GM13976 (cell line): ENCODE measurements at places on chromosomes 13 and 19.

DNA sequence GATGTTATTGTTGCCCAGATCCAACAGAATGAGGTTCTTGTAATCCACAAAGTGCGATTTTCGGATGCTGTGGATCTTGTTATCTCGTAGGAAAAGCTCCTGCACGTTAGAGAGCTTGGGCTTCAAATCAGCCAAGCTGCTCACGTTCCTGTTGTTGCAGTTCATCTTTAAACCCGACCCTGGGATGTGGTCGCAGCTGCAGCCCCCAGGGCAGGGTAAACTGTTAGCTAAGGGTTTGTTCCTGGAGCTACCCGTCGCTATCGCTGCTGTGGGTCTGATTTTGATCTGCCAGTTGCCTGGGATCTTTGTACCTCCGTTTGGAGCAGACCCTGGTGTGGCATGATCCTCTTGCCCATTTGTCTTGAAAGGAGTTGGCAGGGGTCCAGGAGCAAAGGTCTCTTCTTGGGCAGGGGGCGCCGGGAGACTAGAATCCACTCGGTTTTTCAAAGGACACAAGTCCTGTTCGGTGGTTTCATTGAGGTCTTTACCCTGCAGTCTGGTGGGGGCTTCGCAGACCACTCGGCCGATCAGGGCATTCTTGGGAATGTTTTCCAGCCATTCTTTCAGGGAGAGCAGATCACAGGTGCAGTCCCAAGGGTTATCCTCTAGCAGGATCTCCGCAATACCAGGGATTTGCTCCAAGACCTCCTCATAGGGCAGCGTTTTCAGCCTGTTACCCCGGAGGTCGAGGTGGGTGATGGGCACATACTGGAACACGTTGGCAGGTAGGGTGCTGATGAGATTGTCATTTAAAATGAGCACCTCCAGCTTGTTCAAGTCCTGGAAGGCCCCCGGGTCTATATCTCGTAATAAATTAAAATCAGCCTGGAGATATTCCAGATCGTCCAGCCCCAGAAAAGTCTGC lies 1.8 kb downstream of the SLITRK1 start:
- no peak for DNase-seq

DNA sequence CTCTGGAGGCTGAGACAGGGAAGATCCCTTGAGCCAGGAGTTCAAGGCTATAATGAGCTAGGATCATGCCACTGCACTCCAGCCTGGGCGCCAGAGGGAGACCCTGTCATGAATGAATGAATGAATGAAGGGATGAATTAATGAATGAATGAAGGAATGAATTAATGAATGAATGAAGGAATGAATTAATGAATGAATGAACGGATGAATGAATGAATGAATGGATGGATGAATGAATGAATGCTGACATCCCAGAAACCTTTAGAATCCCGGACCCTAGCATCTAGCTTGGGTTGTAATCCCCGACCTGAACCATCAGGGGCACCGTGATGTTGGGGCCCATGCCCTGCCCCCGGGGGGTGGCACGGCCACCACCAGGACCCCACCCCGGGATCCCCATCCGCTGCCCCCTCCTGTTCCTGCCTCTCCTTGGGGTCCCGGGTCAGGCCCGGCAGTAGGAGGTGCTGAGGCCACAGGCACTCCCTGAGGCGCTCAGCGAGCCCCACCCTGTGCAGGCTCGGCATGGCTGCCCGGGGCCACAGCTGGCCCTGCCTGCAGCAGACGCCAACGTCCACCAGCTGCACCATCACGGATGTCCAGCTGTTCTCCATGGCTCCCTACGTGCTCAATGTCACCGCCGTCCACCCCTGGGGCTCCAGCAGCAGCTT lies 3.4 kb downstream of the EBI3 start:
- no peak for DNase-seq

GRCh38 chr13:109672545-109672944 lies 113.8 kb downstream of the IRS2 start:
- no peak for DNase-seq

- DNase-seq: no peak
Observed at GRCh38 chr19:38250821-38251563, 5.2 kb downstream of the PPP1R14A start.

DNA sequence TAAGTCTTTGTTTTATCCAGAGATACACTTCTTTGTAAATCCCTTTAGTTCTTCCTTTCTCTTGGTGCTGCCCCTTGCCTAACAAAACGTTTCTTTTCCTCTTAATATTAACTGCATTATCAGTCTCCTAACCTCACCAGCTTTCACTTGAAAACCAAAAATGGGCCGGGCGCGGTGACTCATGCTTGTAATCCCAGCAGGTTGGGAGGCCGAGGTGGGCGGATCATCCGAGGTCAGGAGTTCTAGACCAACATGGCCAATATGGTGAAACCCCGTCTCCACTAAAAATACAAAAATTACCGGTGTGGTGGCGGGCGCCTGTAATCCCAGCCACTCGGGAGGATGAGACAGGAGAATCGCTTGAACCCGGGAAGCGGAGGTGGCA lies 329.8 kb upstream of the MIR17HG start:
- no peak for DNase-seq

DNA sequence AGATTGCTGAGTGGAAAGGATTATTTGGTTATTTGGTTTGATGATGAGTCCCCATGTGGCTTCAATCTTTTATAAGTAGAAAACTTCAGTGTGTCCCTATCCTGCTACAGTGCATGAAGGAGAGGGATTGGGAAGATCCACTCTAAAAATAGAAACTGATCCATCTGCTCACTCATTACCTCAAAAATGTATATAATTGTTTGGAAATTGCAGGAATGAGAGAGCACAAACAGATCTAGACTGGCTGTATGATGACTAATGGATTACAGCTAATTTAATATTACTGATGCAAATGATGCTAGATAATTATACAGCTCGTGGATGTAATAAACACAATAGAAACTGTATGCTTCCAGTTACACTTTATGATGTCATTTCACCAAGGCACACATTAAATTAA lies 625.3 kb upstream of the PRR20A start:
- no peak for DNase-seq

GRCh38 chr13:43293986-43294385 lies 270.6 kb downstream of the DNAJC15 start:
- no peak for DNase-seq

DNA sequence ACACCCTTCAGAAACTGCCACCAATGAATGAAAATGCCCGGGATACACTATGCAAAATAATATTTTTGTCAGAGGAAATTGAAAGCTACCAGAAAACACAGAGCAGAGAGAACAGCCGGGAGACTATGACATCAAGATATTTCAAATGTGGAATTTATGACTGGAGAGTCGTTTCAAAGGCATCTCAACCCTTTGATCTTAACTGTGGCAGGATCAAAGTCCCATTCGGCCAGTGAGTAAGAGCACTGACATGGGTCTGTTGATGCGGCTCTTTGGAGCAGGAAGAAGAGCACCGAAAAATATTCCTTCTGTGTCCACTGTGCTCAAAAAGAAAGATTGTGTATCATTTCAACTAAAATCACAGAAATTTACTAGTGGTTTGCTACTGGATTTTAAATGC lies 201.9 kb downstream of the RFC3 start:
- DNase-seq: no peak

GRCh38 chr13:95073747-95074311 lies 227.4 kb downstream of the ABCC4 start:
- no peak for DNase-seq

DNA sequence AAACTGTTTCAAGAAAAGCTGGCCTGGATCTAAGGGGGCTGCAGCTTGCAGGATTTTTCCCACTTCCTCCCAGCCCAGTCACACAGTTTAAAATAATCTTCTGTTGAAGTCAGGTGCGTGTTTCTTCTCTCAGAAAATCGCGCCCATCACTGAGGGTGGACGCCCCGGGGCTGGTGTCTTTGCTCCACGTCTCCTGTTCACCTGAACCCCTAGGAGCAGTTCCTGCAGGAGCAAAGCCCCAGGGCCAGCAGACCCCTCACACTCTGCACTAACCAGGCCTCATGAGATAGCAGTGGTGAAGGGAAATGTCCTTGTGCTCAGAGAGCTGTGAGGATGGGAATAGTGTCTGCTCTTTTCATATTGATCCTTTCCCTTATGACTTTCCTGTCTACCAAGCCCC lies 920 bp upstream of the SIGLEC7 start:
- DNase-seq: no peak

DNA sequence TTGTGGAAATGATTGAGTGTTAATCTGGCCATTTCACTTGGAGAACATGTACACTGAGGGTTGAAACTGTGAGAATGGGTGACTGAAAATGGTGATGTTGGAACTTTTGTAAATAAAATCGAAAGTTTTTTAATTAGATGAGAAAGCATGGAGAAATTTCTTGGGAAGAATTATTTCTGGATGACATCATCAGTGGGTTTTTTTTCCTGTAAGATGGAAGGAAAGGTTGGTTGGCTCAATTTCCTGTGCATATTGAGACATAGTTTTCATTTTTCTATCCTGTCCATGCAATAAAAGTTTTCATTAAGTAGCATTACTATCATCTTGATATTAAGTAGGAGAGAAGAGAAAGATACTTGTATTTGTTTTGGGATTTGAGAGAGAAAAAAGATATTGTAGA lies 120.6 kb upstream of the HTR2A start:
- no peak for DNase-seq

DNA sequence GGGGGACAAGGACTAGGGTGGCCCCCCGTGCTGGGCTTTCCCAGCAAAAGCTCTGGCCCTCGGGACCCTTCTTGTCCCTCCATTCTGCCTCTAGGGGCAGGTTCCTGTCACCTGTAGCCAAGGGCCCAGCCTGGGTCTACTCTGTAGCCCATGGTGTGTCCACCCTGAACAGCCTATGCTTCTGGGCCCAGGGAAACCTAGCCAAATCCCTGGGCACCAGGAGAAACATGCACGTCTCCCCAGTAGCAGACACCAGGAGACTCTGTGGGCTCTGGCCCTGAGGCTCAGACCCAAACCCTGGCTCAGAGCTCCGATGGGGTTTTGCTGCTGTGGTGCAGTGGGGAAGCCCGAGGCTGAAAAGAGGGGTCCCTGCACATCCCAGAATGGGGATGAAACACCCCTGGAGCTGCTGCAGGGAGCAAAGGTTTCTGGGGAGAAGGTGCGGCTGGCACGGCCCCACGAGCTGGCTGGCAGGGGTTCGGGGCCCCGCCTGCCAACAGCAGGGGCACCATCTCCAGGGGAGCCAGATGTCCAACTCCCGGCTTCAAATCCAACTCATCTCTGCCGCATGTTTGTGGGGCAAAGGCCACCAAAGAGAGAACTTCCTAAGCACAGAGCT lies 18.2 kb downstream of the CEBPG start:
- no peak for DNase-seq

- DNase-seq: peak; percentile 77
Observed at GRCh38 chr19:49326165-49326704, 1.2 kb upstream of the SLC6A16 start.

DNA sequence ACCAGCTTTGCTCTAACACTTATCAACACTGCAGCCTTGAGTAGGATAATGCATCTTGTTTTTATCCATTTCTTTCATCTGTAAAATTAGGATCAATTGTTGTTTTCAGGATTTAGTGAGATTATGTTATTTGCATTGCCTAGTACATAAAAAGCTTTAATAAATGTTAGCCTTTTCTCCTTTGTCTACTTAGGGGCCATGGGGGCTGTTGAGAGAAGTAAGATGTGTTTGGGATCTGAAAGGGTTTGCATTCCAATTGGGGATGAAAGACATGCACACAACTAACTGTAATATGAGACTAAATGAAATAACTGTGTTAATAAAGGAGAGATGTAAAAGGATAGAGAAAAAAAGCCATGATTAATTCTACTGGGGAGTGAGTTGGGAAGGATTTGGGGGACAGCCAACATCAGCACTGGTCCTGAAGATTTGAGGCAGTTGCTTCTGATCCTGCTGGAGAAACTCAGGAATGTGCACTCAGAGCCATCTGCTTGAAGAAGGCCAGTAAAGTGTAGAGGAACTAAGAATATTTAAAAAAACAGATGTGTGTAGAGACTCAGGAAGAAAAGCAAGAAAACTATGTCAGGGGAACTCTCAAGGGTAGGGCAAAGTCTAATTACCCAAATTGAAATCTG lies 236.3 kb downstream of the OLFM4 start:
- DNase-seq: no peak
